ENCODE measurements at places on chromosomes 4 and X.

- no peak overlapping the region for H3K27ac ChIP-seq
- no peaks in the 10 kb centered on the region for H3K36me3 ChIP-seq
- H3K27me3 ChIP-seq = no peaks in the 10 kb centered on the region
Measured at GRCh38 chr4:108512615-108513505, 107.5 kb upstream of the RPL34 start.

DNA sequence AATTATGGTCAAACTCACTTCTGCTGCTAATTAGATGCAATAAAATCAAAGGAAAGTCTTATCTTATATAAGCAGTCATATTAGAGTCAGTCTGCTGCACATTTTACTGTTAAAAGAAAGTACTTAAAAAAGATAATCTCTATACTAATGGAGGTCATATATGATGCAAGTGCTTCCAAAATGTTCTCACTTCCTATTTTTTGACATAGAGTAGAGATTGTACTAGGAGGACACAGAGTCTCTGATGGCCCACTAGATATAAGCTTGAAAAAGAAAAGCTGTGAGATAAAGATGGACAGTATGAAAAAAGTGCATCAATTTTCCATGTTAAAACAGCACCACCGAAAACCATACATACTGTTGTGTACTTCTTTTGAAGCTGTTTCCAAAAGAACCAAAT is 196.9 kb downstream of the KLHL13 start:
- H3K36me3 ChIP-seq = no peaks in the 10 kb centered on the region
- no peak for DNase-seq
- no peak overlapping the region for H3K4me3 ChIP-seq
- H3K27ac ChIP-seq = no peak overlapping the region

GRCh38 chr4:154517591-154517990 is 26.0 kb upstream of the DCHS2 start:
- H3K4me1 ChIP-seq = no peaks in the 10 kb centered on the region
- no peaks in the 10 kb centered on the region for H3K36me3 ChIP-seq
- H3K27me3 ChIP-seq = peaks cover 23% of the 10 kb centered on the region
- no peak for DNase-seq

DNA sequence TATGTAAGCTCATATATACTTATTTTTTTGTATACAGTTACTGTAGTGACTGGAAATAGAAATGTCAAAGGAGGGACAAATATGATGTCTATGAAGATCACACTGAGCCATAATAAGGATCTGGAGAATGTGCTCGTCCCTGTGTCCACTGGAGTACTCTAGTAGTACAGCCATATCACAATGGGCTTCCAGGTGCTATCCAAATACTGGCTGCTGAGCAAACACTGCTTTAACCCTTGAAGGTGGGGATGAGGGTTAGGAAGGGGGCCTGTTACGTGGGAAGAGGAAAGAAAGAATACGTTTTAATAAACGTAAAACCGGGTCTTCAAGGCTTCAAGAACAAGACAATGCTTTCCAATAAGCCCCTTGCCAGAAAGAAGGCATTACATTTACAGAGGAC is 29.8 kb upstream of the TMEM150C start:
- H3K27ac ChIP-seq = no peak overlapping the region
- H3K27me3 ChIP-seq = no peaks in the 10 kb centered on the region
- no peaks in the 10 kb centered on the region for H3K36me3 ChIP-seq
- no peaks in the 10 kb centered on the region for H3K4me1 ChIP-seq
- H3K4me3 ChIP-seq = no peak overlapping the region

DNA sequence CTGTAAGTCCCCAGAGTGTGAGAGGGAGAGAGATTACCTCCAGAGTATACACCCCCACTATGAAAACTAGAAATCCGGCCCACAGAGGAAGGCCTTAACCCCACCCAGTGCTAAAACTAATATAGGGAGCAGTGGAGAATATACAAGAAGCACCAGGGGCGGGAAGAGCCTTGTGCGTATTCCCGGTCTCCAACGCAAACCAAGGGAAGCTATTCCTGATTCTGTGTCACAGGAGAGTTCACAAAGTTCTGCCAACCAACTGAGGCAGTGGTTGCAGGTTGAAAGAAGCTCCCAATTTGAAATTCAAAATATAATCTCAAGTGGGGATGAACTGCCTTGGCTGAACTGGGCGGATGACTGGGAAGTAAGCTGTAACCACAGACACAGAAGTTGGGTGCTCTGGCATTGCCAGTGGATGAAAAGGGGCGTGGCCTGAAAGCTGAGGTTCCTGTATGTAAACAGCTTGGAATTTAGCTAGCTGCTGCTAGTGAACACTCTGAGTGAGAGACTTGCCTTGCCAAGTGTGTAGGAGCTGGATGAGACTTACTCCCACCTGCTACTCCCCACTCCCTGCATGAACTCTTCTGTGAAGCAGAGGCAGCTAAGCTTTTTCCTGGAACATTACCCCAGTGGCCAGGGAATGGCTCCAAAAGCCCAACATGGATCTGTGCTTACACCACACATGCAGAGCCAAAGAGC is 32.7 kb downstream of the ELF2 start:
- no peaks in the 10 kb centered on the region for H3K36me3 ChIP-seq
- H3K4me3 ChIP-seq = no peak overlapping the region
- H3K27me3 ChIP-seq = no peaks in the 10 kb centered on the region
